LNCaP clone FGC (cell line): ENCODE measurements at places on chromosomes 16 and 17.
A peak's percentile ranks its signal among the peaks of the same experiment; 100 is the strongest.

- DNase-seq, result no peak
Observed at GRCh38 chr17:34059423-34060220, 195.5 kb upstream of the CCL2 start.

GRCh38 chr16:61862221-61863155, 173.8 kb downstream of the CDH8 start:
- DNase-seq, result no peak

- DNase-seq, result no peak
Observed at GRCh38 chr16:55938126-55938525, 63.0 kb upstream of the CES5A start.

- no peak for DNase-seq
Observed at GRCh38 chr17:76500074-76500746, 1.0 kb downstream of the RHBDF2 start.

- no peak for DNase-seq
Observed at GRCh38 chr17:72359274-72359673, 238.5 kb downstream of the SOX9 start.

DNA sequence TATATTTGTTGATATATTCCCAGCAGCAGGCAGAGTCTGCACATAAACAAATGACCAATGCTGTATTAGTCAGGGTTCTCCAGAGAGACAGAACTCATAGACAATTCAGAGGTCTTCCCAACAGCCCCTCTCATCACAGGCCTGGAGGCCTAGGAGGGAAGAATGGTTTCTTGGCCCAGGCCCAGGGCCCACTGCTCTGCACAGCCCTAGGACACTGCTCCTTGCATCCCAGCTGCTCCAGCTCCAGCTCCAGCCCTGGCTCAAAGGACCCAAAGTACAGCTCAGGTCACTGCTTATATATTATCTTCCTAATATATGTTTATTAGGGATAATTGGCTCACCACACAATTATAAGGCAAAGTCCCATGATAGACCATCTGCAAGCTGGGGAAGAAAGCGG, 749.9 kb downstream of the KCNJ2 start:
- DNase-seq, result no peak

DNA sequence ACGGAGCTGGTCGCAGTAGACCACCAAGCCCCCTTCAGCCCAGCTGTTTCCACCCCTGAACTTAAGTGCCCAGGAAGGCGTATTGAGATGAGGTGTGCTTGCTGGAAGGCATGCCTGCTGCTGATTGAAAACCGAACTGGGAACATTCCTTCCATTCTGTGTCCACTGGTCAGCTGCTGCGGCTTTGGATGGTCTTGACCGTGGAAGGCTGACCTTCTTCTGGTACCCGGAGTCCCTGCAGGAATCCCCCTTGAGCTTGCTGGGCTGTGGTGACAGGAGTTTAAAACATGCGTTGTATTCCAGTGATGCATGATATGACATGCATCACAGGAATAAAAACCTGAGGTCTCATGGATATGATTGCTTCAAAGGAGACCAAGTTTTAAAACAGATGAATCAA, 31.4 kb downstream of the IL4R start:
- no peak for DNase-seq

GRCh38 chr17:31328160-31328535, 6.7 kb upstream of the EVI2A start:
- DNase-seq, result no peak

- DNase-seq, result no peak
Observed at GRCh38 chr16:2737238-2737605, 15.2 kb upstream of the SRRM2 start.

- no peak for DNase-seq
Observed at GRCh38 chr17:43732958-43733357, 25.6 kb downstream of the SOST start.

DNA sequence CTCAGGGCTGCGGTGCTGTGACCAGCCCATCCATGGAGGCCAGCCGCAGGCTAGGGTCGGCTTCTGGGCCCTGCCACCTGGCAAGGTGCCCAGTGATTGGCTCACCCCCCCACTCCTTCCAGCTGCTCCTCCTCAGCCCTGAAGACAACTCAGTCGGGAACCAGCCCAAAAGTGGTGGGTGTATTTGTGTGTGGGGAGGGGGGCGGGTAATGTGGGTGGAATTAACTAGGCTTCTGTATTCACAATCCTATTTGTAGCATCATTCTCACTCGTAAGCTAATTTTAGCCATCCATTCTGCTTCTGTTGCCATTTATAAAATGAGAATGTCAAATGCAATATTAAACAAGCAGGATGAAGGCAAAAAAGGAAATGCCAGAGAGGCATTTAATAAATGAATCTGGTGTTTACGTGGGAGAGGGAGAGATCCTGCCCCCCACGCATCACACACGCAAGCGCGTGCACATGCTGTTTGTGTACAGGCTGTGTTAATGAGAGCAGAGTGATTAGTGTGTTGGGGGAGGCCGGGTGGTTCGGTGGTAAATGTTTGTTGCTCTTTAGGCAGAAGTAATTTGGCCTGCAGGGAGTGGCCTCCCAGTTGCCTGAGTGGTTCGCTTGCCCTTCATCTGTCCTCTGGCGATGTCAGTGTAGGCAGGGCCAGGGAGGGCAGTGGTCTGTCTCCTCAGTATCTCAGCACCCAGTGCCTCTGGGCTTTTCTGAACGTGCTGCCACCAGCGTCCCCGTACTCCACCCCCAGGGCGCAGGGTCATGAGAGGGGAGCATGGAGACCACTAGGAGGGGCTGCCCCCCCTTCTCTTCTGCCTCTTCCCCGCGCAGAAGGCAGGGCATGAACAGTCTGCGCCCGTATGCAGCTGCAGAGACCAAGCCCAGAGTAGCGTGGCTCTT, 140.1 kb downstream of the CCDC182 start:
- DNase-seq, result no peak

- peak; percentile 32 for DNase-seq
Observed at GRCh38 chr17:17876959-17877528, 40.3 kb upstream of the SREBF1 start.

DNA sequence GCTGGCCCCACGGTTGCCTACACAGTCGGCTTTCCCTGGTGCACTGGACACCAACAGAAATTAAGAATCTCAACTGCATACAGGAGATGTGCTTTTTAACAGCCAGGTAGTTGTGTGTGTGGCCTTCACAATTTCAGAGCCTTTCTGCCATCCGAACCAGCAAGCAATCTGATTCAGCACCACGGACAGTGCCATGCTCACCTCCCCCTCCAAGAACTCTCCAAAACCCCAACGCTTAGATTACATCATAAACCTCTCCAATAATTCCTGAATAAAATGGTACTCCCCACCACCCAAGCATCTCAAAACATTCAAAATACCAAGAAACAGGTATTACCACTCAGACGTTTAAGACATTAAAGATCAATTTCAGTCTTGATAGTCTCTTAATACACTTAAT, 31.8 kb downstream of the USP7 start:
- DNase-seq, result peak; percentile 35

GRCh38 chr17:53127331-53127730, 695.4 kb upstream of the KIF2B start:
- no peak for DNase-seq

- peak; percentile 99 for DNase-seq
Observed at GRCh38 chr16:9365370-9365728, 273.9 kb downstream of the HAPSTR1 start.

DNA sequence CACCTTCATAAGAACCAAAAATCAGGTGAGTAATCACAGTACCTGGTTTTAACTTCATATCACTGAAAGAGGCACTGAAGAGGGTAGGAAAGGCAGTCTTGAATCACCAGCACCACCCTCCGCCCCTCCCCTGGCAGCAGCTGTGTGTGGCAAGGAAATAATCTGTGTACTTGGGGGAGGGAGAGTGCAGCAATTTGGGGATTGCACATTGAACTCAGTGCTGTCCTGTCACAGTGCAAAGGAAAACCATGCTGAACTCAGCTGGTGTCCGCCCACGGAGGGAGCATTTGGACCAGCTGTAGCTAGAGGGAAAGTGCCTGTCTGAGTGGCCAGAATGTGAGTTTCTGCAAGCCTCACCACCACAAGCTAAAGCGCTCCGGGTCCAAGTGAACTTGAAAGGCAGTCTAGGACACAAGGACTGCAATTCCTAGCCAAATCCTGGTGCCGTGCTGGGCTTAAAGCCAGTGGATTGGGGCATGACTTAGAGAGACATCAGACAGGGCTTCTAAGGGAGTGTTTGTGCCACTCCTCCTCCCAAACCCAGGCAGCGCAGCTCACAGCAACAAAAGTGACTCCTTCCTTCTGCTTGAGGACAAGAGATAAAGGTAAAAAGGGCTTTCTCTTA, 39.7 kb upstream of the ALDH3A1 start:
- no peak for DNase-seq

DNA sequence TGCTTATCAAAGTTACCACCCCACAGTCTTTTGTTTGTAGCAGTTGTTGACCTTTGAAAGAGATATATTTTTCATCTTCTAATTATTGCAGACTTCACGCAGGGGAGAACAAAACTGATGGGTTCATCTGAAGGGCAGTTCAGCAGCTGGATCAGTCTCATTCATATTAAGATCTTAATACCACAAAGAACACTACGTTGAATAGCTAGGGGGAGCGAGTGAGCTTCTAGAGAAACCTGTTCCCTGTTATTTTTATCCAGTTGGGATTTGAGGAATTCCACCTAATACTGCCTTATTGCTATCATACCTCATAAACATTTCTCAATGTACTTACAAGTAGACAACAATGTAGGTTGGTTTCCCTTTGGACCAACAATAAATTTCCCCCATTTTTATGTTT, 306.1 kb upstream of the KIF2B start:
- DNase-seq, result no peak

DNA sequence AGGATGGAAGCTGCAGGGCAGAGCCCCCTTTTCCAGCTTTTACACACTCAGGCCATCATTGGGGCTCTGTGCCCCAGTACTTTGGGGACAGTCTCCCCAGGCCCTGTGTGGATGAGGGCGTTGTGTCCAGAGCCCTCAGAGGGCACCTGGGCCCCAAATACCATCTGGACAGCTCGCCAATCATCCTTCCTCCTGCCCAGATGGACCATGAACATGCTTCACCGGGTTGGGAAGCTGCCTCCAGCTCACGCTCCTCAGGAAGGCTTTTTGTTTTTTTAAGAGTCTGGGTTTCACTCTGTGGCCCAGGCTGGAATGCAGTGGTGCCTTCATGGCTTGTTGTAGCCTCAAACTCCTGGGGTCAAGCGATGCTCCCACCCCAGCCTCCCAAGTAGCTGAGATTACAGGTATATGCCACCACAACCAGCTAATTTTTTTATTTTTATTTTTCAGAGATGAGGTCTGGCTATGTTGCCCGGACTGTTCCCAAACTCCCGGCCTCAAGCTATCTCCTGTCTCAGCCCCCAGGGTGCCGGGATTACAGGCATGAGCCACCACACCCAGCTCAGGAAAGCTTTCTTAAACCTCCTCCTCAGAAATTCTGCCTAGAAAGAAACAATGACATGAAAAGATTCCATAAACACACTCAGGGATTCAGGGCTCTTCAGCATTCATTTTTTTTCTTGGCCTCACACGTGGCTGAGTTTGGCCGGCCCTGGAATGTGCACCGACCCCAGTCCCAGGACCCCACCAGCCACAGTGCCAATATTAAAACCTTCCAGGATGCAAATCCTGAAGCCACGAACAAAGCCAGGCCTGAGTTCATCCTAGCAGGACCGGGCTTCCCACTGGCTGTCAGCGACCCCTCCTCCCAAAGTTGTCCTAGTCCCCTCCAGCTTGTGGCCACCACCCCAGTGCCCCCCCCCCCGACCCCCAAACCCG, 27.4 kb upstream of the ZNF423 start:
- no peak for DNase-seq

GRCh38 chr17:72025113-72025512, 95.7 kb upstream of the SOX9 start:
- DNase-seq, result no peak

DNA sequence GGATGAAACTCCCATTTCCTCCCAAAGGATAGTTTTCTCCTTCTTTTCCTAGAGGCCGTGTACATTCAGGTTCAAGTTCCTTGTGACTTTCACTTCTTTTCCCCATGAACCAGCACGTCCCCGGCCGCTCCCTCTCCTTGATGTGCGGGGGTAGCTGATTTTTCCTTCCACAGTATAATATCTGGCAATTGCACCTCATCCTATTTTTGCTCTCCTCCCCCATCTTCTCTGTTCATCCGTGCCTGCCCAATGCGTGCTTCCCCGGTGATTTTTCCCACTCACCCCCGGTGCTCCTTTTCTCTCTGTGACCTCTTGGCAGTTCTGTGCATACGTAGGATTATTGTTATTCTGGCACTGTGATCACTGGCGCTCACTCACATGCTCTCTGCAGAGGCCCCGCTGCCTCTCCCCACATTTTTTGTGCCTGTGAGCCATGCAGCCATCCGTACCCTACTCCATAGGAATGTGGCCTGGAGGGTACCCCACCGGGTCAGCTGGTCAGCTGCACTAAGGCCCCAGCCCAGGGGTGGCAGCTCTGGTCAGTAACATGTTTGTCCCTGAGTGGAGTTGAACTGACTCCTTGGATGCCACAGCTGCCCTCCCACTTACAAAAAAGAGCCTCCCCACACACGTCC, 100.0 kb downstream of the NTN1 start:
- no peak for DNase-seq

DNA sequence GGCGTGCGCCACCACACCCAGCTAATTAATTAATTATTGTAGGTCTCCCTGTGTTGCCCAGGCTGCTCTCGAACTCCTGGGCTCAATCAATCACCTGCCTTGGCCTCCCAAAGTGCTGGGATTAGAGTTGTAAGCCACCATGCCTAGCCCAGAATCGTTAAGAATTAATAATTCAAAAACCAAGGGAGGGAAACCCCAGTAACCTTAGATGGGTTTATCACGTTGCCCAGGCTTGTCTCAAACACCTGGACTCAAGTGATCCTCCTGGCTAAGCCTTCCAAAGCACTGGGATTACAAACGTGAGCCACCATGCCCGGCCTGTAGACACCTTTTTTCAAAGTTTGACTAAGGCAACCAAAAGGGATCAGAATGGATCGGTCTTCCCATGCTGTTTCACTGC, 21.6 kb downstream of the CD300LF start:
- DNase-seq, result no peak

- peak; percentile 65 for DNase-seq
Observed at GRCh38 chr17:51372345-51373004, 112.1 kb downstream of the UTP18 start.

DNA sequence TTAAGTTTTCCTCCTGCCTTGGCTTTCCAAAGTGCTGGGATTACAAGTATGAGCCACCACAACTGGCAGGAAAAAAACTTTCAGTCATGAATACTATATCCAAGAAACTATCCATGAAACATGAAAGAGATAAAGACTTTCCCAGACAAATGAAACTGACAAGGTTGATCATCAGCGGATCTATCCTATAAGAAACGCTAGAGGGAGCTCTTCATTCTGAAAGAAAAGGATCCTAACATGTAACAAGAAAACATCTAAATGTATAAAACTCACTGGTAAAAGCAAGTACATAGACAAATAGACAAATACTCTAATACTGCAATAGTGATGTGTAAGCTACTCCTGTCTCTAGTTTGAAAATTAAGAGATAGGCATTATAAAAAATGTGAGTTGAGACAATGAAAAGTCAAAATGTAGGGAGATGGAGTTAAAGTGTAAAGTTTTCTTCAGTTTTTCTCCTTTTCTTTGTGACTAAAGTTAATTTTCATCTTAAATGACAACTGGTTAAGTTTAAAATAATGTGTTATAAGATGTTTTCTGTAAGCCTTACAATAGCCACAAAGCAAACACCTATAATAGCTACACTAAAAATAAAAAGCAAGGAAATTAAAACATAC, 79.6 kb upstream of the TEKT1 start:
- peak; percentile 14 for DNase-seq

- DNase-seq, result no peak
Observed at GRCh38 chr16:3119701-3120408, 7.5 kb downstream of the ZNF205 start.
